Keratinocyte (primary cell): ENCODE measurements at places on chromosomes 3 and 15.

GRCh38 chr3:111173328-111173900, 101.8 kb downstream of the NECTIN3 start:
- DNase-seq: no peak

DNA sequence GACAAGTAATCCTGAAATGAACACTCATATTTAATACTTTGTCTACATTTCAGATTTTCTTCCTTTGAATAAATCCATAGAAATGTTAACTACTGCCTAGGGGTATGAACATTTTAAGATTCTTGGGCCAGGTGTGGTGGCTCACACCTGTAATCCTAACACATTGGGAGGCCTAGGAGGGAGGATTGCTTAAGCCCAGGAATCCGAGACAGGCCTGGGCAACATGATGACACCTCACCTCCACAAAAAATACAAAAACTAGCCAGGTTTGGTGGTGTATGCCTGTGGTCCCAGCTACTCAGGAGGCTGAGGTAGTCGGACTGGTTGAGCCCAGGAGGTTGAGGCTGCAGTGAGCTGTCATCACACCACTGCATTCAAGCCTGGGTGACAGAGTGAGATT, 73.9 kb upstream of the PIAS1 start:
- no peak for DNase-seq

DNA sequence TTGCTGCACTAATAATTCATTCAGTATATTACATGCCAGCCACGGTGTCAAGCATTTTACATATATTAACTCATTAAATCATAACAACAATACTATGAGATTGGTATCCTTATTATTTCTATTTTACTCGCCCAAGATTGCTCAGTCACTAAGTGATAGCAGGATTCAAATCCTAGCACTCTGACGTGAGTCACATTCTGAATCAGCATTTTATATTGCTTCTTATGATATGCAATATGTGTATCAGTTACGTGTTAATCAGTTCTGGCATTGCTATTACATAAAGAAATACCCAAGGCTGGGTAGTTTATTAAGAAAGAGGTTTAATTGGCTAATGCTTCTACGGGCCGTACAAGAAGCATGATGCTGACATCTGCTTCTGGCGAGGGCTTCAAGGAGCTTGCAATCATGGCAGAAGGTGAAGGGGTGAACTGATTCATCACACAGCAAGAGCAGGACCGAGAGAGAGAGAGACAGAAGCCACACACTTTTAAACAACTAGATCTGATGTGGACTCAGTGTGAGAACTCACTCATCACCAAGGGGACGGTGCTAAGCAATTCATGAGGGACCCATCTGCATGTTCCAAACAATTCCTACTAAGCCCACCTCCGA, 166.5 kb upstream of the TMCO5A start:
- no peak for DNase-seq

- DNase-seq: no peak
Observed at GRCh38 chr15:45320581-45321205, 57.7 kb downstream of the GATM start.

GRCh38 chr3:45819543-45819942, 22.4 kb downstream of the LZTFL1 start:
- no peak for DNase-seq

- no peak for DNase-seq
Observed at GRCh38 chr3:27511724-27512422, 27.7 kb upstream of the SLC4A7 start.
